ENCODE measurements at places on chromosomes 3 and 15.
A peak's percentile ranks its signal among the peaks of the same experiment; 100 is the strongest.

DNA sequence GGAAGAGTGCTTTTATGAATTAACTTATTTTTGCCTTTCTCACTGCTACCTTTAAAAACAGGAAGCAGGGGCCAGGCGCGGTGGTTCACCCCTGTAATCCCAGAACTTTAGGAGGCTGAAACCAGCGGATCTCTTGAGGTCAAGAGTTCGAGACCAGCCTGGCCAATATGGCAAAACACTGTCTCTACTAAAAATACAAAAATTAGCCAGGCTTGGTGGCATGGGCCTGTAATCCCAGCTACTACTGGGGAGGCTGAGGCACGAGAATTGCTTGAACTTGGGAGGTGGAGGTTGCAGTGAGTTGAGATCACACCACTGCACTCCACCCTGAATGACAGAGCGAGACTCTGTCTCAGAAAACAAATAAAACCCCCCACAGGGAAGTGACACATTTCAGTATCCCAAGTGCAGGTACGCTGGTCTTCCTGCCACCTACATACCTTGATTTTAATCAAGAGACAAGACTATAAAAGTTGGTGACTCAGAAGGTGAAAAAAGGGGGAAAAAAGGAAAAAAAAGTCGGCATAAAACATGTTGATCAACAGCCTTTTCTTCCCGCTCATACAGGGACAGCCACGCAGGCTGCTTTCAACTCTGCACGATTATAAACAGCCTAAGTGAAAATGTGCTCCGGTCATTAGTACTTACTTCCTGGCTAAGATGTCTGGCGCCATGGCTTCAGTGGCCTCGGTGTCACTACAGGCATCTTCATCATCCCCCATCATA lies 18.8 kb downstream of the PPP1R2 start:
- no peak for DNase-seq
- no peak overlapping the region for H3K4me3 ChIP-seq
- H3K36me3 ChIP-seq = peaks cover 32% of the 10 kb centered on the region
- H3K4me1 ChIP-seq = peaks cover 42% of the 10 kb centered on the region

DNA sequence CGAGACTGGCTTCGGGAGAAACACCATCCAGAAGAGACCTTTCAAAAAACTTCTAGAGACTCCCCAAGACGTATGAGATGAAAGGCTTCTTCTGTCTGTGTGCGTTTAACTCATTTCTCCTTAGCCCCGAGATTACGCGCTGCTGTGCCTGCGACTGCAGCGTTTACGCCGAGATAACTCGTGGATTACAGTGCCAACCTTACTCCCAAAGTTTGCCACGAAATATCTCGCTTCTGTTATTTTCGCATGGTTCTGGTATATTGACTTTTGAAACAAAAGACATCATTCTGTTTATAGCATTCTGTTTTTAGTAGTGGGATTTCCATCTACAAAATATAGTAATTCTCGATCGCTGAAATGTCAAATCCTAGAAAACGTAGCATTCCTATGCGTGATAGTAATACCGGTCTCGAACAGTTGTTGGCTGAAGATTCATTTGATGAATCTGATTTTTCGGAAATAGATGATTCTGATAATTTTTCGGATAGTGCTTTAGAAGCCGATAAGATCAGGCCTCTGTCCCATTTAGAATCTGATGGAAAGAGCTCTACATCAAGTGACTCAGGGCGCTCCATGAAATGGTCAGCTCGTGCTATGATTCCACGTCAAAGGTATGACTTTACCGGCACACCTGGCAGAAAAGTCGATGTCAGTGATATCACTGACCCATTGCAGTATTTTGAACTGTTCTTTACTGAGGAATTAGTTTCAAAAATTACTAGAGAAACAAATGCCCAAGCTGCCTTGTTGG lies 467 bp downstream of the PGBD4 start:
- H3K36me3 ChIP-seq = peaks cover 38% of the 10 kb centered on the region
- peaks cover 34% of the 10 kb centered on the region for H3K4me1 ChIP-seq
- no peak for DNase-seq
- peaks cover 3% of the 10 kb centered on the region for H3K27me3 ChIP-seq
- H3K4me3 ChIP-seq = peak overlapping the region; percentile 96

- DNase-seq = no peak
- H3K4me1 ChIP-seq = no peaks in the 10 kb centered on the region
- H3K4me3 ChIP-seq = no peak overlapping the region
- H3K36me3 ChIP-seq = no peaks in the 10 kb centered on the region
- H3K27ac ChIP-seq = no peak overlapping the region
These were observed 296.2 kb downstream of the CHL1 start for GRCh38 chr3:492586-493316.

DNA sequence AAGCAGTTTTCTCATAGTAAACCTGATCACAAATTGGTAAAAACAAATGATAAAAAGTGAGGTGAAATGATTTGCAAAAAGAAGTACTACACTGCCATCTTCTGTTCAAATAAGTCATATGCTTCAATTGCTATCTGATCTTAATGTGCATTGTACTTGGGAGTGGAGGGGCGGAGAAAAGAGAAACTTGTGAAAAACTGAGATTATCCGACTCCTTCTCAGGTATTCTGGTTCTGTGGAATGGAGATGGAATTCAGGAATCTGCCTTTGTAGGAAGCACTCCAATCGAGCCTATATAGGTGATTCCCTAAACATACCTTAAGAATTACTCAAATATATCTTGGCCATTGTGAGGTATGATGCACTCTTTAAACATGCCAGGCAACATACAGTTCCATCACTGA lies 180.6 kb downstream of the CHL1 start:
- DNase-seq = no peak
- H3K27ac ChIP-seq = no peak overlapping the region
- H3K36me3 ChIP-seq = no peaks in the 10 kb centered on the region
- no peaks in the 10 kb centered on the region for H3K4me1 ChIP-seq
- H3K4me3 ChIP-seq = no peak overlapping the region

GRCh38 chr3:133987948-133988484 lies 41.7 kb downstream of the SLCO2A1 start:
- H3K4me3 ChIP-seq = no peak overlapping the region
- H3K27ac ChIP-seq = no peak overlapping the region
- H3K36me3 ChIP-seq = no peaks in the 10 kb centered on the region
- peaks cover 8% of the 10 kb centered on the region for H3K27me3 ChIP-seq

DNA sequence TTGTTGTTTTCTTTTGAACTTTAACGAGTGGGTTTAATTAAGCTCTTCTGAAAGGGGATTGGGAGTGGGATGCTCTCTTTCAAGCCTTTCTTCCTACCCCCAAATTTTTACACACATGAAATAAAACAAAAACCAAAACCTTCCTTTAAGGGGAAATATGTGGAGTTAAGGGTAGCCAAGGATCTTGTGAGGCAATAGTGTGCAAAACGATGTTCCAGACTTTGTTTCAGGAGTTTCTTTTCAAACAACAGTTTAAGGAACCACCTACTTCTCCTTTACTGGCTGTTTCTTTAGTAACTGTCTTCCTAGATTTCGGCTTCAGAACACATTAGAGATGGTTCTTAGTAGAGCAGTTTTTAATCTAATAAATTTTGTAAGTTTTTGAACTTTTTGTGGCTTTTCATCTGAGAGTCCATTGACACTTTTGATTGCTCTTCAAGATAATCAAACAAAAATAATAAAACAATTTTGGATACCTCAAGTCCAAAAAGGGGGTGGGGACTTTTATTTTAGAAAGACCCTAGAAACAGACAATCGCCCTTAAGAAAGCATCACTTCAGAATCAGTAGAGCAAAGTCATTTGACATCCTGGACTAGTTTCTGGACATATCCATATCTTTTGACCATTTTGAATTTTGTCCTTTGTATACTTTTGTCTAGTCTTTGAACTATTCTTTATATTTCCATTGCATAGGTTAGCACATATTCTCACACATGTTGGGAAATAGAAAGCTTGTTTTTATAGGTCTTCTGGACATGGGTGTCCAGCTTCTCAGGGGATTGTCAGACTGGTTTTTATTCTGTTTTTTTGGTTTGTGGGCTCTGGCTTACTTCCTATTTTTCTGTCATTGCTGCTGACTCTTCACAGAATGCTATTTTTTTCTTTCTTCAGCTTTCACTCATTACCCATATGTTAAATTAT lies 6.0 kb downstream of the DIPK2A start:
- H3K4me3 ChIP-seq = peak overlapping the region; percentile 18
- H3K4me1 ChIP-seq = peaks cover 52% of the 10 kb centered on the region
- no peak for DNase-seq
- peaks cover 4% of the 10 kb centered on the region for H3K36me3 ChIP-seq

GRCh38 chr3:193593668-193594030 lies 641 bp downstream of the OPA1 start:
- no peaks in the 10 kb centered on the region for H3K27me3 ChIP-seq
- peaks cover 31% of the 10 kb centered on the region for H3K36me3 ChIP-seq
- peaks cover 55% of the 10 kb centered on the region for H3K4me1 ChIP-seq
- H3K27ac ChIP-seq = peak overlapping the region; percentile 100

DNA sequence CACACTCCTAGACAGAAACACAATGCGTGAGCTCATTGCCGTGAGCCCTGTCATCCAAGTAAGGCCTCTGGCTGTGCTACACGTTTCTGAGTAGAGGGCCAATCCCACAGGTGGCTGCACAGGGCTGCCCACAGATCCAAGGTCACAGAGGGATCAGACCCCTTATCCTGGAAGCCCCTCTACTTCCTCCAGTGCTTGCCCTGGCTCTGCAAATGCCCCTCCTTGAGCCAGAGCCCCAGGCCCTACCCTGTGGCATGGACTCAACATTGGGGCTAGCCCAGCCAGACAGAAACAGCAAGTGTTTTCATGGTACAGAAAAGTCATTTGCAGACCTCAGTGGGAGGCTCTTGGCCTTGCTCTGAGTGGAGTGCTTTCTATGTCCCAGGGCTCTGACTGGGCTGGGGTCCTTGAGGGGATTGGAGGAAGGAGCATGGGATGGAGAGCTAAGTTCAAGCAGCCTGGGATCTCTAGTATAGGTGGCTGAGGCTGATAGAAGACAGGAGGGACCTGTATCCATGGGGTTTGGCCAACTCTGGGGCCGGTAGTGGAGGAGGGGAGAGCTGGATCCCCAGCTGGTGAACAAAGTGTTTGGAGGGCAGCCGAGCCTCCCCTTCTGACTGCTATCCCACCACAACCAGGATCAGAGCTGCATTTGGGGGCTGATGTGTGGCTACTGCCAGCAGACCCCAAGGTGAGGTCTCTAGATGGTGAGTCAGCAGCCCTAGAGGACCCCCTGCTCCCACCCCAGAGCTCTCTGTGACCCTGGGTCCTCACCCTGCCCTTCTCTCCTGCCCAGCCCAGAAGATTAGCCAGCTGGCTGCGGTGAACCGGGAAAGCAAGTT lies 38.7 kb downstream of the GOLGA6A start:
- peaks cover 6% of the 10 kb centered on the region for H3K4me1 ChIP-seq
- H3K36me3 ChIP-seq = no peaks in the 10 kb centered on the region
- no peak overlapping the region for H3K27ac ChIP-seq
- H3K4me3 ChIP-seq = no peak overlapping the region

DNA sequence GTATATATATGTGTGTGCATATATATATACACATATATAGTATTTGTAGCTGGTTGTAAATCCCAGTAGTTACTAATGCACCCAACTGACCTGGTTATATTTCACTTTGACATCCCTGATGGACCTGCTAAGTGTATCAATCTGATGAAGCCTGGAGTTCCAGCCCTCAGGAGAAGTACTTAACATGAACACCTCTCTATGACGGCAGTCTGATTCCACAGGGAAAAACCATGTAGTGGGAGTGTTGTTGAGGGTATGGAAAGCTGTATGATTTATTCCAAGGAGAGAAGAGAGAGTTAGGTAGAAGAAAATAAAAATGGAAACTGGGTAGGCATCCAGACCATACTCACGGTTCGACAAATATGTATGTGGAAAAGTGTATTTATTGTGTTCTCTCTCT lies 531.2 kb upstream of the SEMA6D start:
- peaks cover 7% of the 10 kb centered on the region for H3K4me1 ChIP-seq
- H3K4me3 ChIP-seq = no peak overlapping the region
- H3K27ac ChIP-seq = no peak overlapping the region
- peaks cover 41% of the 10 kb centered on the region for H3K27me3 ChIP-seq

DNA sequence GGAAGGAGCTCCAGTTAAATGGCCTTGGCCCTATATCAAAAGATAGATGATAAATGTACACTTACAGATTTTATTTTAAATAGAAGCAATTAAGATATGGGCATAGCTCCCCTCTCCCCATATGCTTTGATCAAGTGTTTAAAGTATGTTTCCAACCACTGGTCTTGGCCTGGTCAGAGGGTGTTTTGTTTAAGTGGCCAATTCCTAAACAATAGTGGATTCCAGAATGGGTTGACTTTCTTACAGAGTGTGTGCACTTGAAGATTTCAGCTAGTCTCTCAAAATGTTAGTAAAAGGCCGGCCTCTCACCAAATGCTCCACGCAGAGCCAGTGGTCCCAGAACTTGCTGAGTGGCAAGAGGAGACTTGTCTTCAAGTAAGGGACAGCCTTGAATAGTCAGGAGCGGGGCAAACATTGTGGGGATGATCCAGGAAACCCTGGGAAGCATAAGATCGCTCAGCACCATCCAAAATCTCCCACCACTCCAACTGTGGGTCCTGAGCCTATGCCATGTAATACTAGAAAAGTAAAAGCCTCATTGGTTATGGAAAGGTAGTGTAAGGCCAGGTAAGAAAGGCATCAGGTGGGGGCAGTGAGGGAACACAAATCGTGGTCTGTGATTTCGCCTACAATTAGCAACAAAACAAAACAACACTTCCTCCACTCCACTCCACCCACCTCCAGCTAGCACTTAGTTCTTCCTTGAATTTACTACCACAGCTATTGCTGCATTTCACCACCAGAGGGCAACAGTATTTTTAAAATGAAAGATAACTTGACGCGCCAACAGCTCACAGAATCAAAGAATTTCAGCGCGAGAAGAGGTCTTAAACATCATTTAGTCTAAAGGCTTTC lies 4.8 kb downstream of the RARRES1 start:
- peaks cover 41% of the 10 kb centered on the region for H3K4me1 ChIP-seq
- peak; percentile 29 for DNase-seq
- H3K36me3 ChIP-seq = peaks cover 6% of the 10 kb centered on the region
- peak overlapping the region; percentile 47 for H3K4me3 ChIP-seq
- H3K27ac ChIP-seq = no peak overlapping the region

- DNase-seq = no peak
- no peaks in the 10 kb centered on the region for H3K27me3 ChIP-seq
- no peak overlapping the region for H3K27ac ChIP-seq
- H3K36me3 ChIP-seq = peaks cover 31% of the 10 kb centered on the region
- no peaks in the 10 kb centered on the region for H3K4me1 ChIP-seq
These were observed 38.0 kb downstream of the SENP2 start for GRCh38 chr3:185623939-185624665.

GRCh38 chr3:112167758-112168157 lies 34.7 kb upstream of the GCSAM start:
- H3K4me3 ChIP-seq = no peak overlapping the region
- no peak for DNase-seq
- H3K27ac ChIP-seq = no peak overlapping the region
- no peaks in the 10 kb centered on the region for H3K36me3 ChIP-seq
- no peaks in the 10 kb centered on the region for H3K4me1 ChIP-seq
- H3K27me3 ChIP-seq = no peaks in the 10 kb centered on the region

DNA sequence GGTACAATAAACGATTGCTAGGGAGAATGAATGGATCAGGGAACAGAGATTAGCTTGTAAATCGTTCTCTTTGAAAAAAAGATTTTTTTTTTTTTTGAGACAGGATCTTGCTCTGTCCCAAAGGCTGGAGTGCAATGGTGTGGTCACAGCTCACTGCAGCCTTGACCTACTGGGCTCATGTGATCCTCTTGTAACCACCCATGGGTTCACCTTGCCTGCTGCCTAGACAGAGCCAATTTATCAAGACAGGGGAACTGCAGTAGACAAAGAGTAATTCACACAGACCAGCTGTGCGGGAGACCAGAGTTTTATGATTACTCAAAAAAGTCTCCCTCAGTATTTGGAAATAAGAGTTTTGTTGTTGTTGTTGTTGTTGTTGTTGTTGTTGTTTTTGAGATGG lies 39.6 kb downstream of the METTL6 start:
- no peak overlapping the region for H3K4me3 ChIP-seq
- no peaks in the 10 kb centered on the region for H3K36me3 ChIP-seq

- H3K36me3 ChIP-seq = no peaks in the 10 kb centered on the region
- H3K27ac ChIP-seq = no peak overlapping the region
- H3K27me3 ChIP-seq = no peaks in the 10 kb centered on the region
- H3K4me1 ChIP-seq = no peaks in the 10 kb centered on the region
These were observed 158.0 kb downstream of the CLSTN2 start for GRCh38 chr3:140092848-140093536.

All from activated naive CD8-positive, alpha-beta T cell treated with anti-CD3 and anti-CD28 coated beads, Interleukin-2, amount 50 U/mL, for 24 hours (primary cell).